Suppressor macrophage treated with lipopolysaccharide for 1 hour (primary cell): ENCODE measurements at places on chromosomes 2 and 18.

DNA sequence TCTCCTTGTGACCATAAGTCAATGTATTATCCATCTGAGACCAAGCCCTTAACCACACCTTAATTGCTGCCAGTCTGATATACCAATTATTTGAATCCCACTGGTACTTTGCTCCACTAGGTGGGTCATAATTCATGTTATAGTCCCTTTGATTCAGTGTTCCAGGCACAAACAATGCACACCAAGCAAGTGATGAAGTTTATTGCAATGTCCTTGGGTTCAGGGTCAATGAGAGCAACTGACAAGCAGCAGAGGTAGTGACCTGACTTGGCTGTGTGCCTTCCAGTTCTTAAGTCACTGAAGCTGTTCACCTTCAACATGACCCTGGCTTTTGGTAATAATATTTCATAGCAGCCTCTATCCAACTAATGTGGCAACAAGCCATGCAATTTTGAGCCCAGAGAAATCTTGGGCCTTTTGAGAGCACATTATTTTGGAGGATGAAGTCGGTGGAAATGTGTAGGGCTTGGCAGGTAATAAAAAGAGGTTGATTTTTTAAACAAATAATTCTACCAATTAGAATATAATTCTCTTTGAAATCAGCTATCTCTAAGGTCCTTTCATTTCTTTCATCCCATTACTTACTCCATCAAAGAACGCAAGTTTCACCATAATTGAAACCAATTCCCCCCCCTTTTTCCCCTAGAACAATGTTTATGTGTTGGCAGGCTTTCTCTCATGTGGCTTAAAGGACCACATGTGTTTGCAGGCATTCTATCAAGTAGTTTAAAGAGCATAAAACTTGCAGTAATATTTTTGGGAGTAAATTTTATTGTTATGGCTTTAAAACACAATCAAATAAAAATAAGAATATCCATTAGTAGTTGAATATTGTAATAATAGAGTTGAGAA is 3.1 kb upstream of the CPO start:
- DNase-seq = no peak

- DNase-seq = peak; percentile 60
Observed at GRCh38 chr2:224957540-224958461, 84.5 kb downstream of the DOCK10 start.

GRCh38 chr2:122023059-122023864 is 267.8 kb downstream of the TSN start:
- no peak for DNase-seq

GRCh38 chr2:20138696-20139095 is 86.2 kb downstream of the SDC1 start:
- no peak for DNase-seq

- no peak for DNase-seq
Observed at GRCh38 chr2:237150831-237151375, 65.2 kb downstream of the COPS8 start.

DNA sequence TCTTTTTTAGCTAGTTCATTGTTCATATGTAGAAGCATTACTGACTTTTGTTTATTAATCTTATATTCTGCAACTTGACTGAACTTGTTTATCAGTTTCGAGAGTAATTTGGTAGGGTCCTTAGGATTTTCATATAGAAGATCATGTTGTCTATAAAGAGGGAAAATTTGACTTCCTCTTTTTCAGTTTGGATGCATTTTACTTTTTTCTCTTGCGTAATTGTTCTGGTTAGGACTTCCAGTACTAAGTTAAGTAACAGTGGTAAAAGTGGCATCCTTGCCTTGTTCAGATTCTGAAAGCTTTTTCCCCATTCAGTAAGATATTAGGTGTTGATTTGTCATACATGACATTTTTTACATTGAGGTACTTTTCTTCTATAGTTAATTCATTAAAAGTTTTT is 726.0 kb downstream of the KCNJ3 start:
- DNase-seq = peak; percentile 34

GRCh38 chr18:22668496-22668895 is 250.8 kb upstream of the CTAGE1 start:
- DNase-seq = no peak

GRCh38 chr2:26952374-26952773 is 18.1 kb upstream of the MAPRE3 start:
- DNase-seq = no peak
